ENCODE measurements at places on chromosomes 5 and 9.

GRCh38 chr5:150286820-150287219, 2.8 kb downstream of the CAMK2A start:
- no peak for DNase-seq

DNA sequence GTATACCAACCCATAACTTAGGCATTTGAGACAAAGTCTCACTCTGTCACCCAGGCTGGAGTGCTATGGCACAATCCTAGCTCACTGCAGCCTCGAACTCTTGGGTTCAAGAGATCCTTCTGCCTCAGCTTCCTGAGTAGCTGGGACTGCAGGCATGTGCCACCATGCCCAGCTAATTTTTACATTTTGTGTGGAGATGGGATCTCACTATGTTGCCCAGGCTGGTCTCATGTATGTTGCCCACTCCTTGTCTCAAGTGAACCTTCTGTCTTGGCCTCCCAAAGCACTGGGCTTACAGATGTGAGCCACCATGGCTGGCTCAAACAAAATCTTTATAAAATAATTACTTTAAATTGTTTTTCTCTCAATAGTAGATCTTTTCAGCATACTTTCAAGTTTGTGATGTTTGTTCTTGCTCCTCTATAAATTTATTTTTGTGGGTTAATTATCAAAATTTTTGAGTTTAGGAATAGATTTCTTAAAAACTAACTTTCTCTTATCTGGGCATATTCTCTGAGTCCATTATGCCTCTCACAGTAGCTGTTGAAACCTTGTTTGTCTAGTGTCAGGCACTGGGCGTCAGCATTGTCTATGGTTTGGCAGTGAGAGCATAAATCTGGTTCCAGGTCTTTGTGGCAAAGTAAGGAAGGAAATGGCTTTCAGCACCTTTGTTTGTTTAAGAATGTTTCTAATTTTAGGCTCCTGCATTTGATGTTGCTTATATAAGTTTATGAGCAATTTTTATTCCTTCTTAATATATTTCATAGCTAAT, 38.7 kb downstream of the NLN start:
- peak; percentile 76 for DNase-seq

- no peak for DNase-seq
These were observed 2.1 kb downstream of the CCDC192 start for GRCh38 chr5:127705120-127705892.

DNA sequence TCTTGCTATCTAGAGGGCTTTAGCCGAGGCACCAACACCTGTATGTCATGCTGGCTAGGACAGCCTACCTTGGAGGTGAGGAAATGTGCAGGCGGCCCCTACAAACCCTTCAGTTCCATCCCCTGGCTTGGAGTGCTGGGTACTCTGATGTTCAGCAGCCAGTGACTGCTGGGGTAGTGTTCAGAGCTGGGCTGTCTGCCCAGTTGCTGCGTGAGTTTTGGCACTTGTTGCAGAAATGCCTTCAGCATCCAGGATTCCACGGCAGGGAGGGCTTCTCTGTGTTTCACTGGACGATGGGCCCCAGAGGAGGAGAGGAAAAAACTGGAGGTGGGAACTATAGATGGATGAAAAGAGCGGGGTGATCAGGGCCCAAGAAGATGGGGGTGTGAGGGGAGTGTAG, 10.4 kb downstream of the SWI5 start:
- DNase-seq: no peak

DNA sequence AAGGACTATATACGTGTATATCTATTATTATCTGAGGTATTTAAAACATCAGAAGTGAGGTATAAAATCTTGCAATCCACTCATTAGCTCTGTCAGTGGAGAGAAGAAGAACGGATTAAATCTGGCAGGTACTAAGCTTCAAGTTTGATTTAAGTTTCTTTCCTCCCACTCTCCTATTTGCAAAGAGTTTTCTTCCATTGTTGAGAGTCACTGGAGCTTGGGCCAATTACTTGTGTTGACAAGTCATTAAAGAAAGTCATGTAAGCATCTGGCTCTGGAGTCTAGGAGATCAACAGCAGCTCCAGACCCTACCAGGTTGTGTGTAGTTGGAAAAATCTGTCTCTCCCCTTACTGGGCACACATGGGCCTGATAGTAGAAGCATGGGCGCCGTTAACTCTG, 476.8 kb upstream of the SMARCA2 start:
- no peak for DNase-seq

DNA sequence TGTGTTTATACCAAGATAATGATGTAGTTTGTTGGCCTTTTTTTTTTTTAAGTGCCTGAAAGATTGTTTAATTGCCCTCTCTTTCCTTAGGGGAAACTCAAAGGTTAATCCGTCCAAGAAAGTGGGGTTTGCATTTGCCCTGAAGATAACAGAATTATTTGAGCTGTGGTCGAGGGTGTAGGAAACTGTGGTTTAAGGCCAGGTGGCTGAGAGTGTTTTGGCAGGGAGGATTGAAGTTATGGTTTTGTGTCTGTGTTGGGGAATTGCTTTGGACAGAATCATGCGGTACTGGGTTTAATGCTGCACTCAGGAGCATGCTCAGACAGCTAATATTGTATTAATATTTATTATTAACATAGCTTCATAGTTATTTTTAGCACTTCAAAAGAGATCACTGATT, 509.8 kb downstream of the EBF1 start:
- no peak for DNase-seq

DNA sequence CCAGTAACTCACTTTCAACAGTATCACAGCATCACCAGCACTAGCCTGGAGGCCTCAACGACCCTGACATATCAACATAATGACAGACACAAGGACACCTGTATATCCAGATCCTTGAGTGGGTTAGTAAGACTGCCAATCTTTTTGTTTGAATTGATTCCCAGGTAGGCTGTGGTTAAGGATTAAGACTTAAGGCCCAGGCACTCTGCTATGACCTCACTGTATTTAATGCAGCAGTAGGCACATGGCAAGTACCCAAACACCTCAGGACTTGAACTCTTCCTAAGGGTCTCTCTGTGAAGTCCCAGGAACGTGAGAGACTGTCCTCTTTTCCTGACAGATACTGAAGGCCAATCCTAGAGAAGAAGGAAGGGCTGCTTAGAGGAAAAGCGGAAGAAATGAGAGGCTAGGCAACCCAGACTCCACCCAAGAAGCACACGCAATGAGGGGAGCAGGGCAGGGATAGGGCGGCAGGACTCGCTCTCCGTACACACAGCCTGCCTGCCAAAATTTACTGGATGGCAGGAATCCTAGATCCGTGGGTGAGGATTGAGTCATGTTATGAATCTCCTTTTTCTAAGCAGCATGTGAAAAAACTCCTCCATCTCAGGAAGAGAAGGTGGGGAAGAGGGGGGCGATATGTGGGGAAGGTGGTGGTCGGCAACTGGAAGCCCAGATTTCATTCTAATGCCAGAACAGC, 93.4 kb downstream of the SIL1 start:
- DNase-seq: no peak

- DNase-seq: no peak
These were observed 91.3 kb upstream of the RASEF start for GRCh38 chr9:83154087-83154736.

DNA sequence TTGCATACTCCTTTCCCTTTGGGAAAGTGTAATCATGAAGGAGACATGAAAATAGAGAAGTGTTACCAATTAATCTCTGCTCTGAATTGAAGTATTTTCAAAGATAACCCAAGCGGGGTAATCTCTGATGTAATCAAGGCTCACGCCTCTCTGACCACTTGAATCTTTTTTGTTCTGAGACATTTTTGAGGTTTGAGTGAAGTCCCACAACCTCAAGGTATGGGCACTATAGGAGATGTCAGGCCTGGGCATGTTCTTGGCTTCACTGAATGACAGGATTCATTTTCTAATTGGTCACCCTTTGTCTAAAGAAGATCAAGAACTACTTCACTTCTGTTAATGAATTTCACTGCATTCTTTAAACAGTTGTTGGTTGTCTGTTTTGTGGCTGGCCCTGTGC, 23.7 kb downstream of the ENHO start:
- DNase-seq: no peak

- no peak for DNase-seq
These were observed 75.4 kb downstream of the NUDT12 start for GRCh38 chr5:103487218-103487617.

DNA sequence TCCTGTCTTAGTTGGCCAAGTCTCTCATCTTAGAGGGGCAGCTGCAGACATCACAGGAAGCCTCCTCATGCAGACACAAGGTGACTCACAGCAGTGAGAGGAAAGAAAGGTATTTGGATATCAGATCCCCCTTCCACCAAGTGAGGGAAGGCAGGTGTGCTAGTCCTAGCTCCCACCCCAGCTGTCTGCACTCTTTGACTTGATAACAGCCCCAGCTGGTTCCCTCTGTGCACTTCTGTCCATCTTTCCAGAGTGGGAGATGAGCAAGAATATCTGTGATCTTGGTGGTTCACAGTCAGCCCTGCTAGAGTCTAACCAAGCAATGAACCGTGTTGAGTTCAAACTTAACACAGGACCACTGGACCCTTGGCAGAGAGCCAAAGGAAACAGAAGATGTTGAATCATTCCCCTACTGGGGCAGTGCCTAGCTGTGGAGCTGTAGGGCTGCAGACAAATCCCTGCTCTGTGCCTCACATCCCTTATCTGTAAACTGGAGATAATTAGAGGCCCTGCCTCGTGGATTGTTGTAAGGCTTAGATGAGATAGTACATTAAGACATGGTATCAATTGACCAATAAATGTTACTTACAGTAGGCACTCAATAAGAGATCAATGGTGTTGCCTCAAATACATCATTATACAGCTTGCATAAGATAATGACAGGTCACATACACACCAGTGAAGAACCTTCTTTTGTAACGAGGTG, 39.1 kb downstream of the SH3RF2 start:
- DNase-seq: no peak

DNA sequence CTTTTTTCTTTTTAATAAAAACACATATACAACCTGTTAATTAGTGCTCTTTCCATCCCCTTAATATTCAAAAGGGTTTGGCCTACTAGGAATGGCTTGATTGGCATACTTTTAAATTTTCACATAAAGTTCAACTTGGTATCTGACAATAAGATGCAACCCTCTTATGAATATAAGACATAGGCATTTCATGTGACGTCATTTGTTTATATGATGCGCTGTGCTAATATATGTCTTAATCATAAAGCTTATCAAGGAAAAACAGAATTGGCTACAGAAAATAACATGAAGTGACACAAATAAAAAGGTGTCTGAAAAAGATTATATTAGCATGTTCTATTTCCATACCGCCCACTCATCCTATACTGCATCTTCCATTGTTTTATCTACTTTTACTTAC, 1642.4 kb downstream of the EFNA5 start:
- DNase-seq: no peak

GRCh38 chr5:93058309-93058708, 522.7 kb downstream of the NR2F1-AS1 start:
- no peak for DNase-seq

DNA sequence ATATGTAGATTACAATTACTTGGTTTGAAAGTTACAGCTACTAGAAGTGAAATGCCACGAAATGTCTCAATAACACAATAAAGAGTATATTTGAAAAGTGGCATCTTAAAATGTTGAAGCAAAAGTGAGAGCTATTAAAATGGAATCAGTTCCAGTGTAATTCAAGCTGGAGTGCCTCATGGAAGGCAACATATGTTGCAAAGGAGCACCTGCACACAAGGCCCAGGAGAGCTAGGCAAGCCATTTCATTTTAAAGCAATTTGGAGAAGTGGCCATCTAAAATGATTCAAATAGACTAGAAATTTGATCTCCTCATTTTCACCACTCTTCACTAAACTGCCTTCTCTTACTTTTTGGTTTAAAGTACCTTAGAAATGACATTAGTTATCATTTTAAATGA, 167.8 kb downstream of the GABRB2 start:
- DNase-seq: no peak

GRCh38 chr5:155616779-155617392, 603.3 kb downstream of the KIF4B start:
- peak; percentile 58 for DNase-seq

GRCh38 chr5:76351176-76351575, 51.9 kb upstream of the IQGAP2 start:
- no peak for DNase-seq

- no peak for DNase-seq
These were observed 91.0 kb upstream of the C9orf72 start for GRCh38 chr9:27664121-27664779.

GRCh38 chr5:32597041-32597629, 11.8 kb downstream of the SUB1 start:
- no peak for DNase-seq

DNA sequence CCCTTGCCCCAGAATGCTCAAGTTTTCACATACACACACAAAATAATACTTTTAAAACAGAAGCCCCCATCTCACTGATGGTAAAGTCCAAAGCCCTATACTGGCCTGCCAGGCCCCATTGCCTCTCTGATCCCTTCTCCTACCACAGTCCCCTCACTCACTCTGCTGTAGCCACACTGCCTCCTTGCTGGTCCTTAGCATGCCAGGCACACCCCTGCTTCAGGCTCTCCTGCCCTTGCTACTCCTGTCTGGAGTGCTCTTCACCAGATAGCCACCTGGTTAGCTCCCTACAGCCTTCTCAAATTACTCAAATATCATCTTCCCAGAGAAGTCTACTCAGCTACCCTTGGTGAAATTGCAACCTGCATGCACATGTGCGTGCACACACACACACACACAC, 177.5 kb downstream of the C5orf15 start:
- peak; percentile 25 for DNase-seq

DNA sequence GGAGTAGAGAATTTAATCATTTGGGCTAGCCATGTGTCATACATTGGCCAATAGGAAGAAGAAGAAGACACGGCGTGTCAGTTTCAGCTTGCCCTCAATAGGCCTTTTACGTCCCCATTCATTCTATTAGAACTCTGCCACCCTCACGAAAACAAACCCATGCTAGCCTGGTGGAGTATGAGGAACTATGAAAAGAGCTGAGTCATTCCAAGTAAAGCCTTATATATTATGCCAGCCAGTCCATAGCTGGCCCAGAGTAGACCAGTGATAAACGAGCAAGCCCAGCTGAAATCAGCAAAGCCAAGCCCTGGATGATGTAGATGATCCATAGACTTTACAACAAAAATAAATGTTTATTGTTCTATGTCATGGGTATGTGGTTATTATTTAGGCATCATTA, 895.1 kb downstream of the TLE1 start:
- no peak for DNase-seq

DNA sequence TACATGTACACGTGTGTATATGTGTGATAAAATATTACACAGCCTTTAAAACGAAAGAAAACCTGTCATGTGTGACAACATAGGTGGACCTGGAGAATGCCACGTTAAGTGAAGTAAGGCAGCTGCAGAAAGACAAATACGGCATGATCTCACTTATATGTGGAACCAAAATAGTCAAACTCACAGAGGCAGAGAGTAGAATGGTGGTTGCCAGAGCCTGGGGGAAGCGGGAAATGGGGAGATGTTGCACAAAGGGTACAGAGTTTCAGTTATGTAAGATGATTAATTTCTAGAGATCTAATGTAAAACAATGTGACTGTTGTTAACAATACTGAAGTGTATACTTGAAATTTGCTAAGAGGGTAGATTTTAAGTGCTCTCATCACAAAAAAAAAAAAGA, 34.8 kb downstream of the ADAMTS12 start:
- DNase-seq: no peak

DNA sequence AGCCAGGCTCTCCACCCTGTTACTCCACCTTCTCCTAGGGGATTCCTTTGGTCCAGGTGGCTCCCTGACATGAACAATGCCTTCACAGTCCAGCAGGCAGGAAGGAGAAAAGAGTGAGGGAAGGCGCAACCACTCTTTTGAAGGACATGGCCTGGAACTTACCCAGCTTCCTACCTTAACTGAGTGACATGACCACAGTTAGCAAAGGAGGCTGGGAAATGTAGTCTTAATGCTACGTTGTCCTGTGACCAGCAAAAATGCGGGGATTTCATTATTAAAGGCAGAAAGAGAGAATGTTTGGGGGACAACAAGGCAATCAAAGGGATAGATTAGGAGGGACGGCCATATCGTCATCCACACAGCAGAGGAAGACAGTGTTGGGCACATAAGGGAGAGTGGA, 100.3 kb upstream of the ERCC6L2 start:
- DNase-seq: peak; percentile 2

Measured in activated CD8-positive, alpha-beta memory T cell treated with anti-CD3 and anti-CD28 coated beads, Interleukin-2, amount 10 ng/mL, durations not matched to agents 7 days and 5 days (primary cell).